Smooth muscle cell of the brain vasculature (primary cell): ENCODE measurements at places on chromosomes 6 and 20.

DNA sequence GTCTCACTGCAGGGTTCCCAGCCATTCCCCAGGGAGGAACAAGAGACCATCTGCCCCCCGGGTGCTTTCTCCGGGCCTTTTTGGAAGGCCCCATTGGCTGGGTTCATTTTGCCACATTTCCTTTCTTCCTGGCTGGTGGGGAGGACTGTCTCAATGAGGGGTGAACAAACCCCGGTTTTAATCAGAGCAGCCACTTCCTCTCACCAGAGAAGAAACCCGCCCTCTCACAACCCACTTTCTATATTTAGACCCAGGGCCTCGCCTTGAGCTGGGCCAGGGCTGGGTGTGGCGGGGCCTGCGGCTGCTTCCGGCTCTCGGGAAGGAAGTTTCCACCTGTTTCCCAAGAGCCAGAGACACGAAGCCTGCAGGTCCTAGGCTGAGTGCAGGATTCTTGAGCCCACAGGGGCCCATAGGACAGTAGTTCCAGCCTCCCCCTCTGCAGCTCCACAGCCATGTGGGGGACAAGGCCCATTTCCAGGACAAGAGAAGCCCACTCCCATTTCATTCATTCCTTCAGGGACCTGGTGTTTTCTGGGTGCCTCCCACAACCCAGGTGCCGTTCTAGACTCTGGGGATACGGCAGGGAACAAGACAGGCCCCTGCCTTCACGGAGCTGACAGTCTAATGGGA, 41.8 kb downstream of the RBM38 start:
- no peak for DNase-seq

DNA sequence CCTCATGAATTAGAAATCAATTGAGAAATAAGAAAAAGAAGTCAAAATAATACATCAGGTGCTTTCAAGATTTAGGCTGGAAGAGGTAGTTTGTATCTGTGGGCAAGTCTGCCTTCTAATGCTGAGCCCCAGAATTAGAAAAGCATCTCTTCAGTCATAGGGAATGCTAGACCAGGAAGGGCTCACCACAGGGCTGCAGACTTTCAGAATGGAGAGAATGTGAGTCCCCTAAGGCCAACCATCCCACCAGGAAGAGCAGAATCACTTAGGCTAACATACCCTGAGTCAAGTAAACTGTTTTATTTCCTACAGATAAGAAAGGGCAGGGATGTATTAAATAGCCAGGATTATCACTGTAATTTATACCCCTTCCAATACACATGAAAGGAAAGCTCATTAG, 510.2 kb downstream of the RNF144B start:
- DNase-seq: no peak

DNA sequence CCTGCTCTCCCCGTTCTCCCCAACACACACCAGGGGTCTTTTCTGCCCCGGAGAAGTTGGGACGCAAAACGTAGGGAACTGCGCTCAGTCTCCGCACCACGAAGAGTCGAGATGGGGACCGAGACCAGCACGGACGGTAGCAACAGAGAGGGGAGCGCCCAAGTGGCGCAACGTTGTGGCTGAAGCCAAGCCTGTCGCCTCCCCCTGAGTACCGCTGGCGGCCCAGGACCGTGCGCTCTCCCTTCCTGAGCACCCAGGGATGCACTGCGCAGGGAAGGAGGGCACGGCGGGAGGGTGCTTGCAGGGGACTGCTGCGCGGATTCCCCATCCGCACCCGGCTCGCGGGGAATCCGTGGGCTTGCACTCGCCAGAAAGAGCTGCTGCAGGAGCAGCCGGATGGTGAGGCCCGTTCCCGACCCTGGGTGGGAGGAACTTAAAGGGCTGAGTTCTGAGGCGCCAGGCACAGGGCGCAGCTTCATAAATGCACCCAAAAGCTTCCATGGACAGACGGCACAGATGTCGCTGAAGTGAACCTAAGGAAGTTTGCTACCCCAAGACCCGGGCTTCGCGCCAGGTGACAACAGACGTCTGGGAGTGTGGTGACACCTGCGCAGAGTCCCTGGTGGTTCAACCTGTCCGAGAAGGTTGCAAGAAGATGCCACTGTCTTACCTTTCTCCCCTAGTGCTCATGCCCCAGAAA, 178.7 kb downstream of the TBXT start:
- no peak for DNase-seq

DNA sequence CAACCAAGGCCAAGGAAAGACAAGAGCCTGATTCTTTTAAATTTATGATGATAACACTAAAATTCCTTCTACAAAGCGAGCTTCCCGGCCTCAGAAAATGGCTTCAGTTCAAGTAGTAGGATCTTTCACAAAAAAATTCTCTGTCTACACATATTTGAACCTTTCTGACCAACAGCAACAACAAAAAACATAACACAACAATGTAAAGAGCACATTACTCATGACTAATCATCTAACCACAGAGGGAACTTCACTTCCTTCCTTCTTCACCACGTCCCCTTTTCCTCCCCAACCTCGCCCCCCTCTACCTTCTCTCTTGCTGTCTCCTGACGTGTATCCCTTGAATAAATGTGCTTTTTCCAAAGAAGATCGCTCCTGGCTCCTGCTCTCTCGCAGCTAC, 228.2 kb downstream of the MYLK4 start:
- DNase-seq: no peak

GRCh38 chr20:3471397-3472021, 691 bp downstream of the ATRN start:
- DNase-seq: no peak

GRCh38 chr20:58019027-58019849, 209.2 kb downstream of the ANKRD60 start:
- DNase-seq: no peak

- no peak for DNase-seq
These were observed 15.9 kb downstream of the CPNE1 start for GRCh38 chr20:35648836-35649235.

GRCh38 chr6:142030115-142030619, 102.6 kb upstream of the GJE1 start:
- no peak for DNase-seq

DNA sequence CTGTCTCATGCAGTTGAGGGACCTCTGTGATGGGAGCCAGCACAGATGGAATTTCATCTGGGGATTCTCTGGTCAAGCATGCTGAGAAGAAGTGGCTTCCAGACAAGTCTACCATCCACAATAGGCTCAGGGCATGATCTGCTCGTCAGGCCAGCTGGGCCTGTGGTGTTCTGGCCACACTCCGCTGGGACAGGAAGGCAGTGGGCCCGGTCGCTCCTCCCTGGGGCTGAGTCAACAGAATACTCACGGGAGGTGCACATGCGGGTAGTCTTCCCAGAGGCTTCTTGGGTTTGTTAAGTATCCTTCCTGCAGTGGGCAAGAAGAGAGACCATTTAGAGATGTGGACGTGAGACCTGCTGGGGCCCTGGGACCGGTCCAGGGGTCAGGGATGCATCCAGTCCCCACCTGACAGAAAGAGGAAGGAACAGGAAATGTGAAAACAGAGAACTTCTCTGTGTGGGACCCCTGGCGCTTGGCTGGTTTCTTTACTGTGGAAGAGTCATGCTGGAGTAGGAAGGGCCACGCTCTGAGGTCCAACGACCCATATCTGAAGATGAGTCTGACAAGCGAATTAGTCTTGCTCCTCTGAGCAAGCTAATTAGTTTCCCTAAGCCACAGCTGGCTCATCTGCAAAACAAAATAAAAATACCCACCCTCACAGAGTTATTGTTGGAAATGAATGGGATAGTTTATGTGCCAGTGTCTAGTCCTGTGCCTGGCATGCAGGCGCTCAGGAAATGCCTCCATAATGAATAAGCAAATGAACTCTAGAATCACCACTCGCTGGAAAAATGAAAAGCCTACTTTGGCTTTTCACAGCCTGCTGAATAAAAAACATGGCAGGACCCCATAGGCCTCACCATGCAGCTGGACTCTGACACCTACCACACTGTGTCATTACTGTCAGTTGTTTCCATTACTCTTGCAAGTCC, 67.3 kb downstream of the TRAM2 start:
- peak; percentile 79 for DNase-seq

DNA sequence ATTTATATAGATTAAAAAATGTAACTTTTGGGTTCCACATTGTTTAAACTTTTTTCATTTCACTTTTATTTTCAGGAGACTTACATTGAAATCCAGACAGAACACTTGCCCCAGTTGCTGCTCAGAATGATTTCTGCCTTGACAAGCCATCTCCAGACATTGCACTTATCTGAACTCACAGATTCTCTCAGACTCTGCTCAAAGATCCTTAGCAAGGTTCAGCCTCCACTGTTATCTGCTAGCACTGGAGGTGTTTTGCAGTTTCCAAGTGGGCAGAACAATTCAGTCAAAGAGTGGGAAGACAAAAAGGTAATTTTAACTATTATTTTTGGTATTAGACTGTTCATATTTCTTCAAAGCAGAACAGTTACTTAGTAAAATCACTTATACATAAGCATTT, 58.0 kb downstream of the DOP1A start:
- DNase-seq: no peak

DNA sequence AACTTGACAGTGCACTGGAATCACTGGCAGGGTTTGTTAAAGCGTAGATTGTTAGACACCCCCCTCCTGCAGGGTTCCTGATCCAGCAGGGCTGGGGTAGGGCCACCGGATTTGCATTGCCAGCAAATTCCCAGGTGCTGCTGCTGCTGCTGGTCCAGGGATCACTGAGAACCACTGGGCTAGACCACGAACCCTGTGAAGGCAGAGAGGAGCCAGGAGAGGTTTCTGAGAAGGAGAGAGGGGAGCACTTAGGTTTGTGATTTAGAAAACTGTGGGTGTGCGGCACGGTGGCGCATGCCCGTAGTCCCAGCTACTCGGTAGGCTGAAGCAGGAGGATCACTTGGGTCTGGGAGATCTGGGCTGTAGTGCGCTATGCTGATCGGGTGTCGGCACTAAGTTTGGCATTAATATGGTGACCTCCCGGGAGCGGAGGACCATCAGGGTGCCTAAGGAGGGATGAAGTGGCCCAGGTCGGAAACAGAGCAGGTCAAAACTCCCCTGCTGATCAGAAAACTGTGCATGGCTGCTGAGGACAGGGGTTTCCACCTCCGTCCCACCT, 53.6 kb upstream of the FAM83D start:
- no peak for DNase-seq

DNA sequence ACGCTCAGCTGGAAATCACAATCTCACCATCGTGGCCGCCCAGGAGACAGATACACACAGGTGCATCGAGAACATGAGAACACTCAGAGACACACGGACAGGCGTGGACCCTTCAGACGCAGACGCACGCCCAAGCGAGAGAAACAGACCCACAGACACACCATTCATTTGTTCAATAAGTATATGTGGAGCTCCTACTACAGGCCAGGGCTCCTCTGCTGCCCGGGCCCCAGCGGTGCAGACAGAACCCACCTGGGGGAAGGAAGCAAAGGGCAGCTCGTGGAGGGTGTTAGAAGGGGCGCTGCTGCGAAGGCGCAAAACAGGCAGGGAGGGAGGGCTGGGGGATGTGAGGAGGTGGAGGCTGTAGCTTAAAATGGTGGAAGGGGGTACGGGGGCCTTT, 39.2 kb downstream of the SRC start:
- no peak for DNase-seq

DNA sequence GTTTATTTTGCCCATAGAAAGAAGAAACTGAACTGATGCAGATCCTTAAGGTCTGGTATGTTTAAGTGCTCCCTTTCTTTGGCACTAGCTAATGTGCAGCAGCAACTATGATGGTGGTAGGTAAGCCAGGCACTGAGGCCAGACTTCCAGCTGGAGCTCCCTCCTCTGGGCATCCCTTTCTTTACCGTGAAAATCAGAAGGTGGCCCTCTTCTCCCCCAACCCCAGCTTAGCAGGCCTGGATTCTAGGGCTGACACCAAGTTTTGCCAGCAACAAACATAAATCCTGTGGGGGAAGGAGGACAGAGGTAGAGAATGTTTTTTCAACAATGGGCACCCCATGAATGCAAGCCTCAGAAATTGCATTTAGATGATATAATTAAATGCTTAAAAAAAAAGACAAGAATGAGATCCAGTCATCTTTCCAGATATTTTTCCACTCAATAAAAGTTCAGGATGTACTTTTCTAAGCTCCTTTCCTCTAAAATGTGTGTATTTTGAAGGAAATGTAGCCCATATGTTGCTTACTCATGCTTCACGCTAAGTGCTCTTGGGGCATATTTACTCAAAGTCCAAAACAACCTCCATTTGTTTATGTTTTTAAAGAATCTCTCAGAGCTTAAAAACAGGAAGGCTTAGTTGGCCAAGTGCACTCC, 123.9 kb upstream of the NXT1 start:
- no peak for DNase-seq

DNA sequence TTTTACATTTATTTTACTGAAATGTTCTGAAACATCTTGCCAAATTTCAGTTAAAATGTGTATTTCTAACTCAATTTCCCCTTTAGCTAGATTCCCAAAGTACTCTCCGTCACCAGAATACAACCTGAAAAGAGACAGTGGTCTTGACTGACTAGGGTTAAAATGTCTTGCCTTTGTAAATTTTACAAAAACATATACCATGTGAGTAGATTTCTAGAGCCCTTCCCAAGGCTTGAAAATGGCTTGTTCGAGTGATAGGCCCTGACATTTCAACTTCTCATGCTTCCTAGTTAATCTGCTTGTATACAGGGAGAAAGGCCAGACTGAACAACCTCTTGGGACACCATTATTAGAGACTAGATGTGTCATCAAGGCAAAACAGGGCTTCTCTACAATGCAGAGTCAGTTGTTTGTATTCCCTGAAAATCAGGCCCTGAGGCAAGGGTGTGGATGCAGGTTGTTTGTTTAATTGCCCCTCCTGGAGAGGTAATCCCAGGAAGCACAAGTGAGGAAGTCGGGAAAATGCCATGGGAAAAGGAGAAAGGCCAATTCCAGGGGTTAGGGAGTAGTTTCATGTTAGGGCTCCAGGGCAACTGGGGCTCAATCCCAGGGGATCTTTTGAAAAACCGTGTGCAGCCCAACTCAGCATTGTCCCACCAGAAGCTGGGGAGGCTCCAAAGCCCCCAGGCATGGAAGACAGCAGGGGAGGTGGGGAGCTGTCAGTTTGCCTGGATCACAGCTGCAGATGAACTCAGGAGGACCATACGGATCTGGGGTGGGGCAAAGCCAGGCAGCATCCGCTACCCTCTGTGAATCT, 11.6 kb upstream of the TFB1M start:
- no peak for DNase-seq

DNA sequence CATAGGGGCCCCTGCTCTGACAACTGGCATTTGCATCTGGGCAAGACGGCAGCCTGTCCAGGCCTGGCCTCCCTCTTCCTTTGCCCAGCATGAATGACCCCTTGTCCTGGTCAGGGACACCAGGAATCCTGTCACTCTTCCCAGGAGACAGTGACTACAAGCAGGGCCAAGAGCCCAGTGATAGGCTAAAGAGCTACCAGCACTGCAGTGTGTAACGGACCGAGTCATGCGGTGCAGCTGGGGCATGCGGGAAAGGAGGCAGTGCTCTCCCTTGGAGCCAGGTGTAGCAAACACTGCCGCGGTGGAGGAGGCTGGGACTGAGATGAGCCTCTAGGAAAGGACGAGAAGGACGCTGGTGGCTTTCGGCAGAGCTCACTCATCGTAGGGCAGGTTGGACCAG, 38.7 kb upstream of the DSP start:
- no peak for DNase-seq

GRCh38 chr6:136676075-136676474, 116.2 kb downstream of the MAP3K5 start:
- DNase-seq: no peak

GRCh38 chr6:52984247-52984646, 10.8 kb downstream of the GSTA4 start:
- DNase-seq: no peak

- no peak for DNase-seq
These were observed 111.6 kb downstream of the SNX5 start for GRCh38 chr20:17856837-17857605.
